ENCODE measurements at places on chromosomes 16 and 17.

DNA sequence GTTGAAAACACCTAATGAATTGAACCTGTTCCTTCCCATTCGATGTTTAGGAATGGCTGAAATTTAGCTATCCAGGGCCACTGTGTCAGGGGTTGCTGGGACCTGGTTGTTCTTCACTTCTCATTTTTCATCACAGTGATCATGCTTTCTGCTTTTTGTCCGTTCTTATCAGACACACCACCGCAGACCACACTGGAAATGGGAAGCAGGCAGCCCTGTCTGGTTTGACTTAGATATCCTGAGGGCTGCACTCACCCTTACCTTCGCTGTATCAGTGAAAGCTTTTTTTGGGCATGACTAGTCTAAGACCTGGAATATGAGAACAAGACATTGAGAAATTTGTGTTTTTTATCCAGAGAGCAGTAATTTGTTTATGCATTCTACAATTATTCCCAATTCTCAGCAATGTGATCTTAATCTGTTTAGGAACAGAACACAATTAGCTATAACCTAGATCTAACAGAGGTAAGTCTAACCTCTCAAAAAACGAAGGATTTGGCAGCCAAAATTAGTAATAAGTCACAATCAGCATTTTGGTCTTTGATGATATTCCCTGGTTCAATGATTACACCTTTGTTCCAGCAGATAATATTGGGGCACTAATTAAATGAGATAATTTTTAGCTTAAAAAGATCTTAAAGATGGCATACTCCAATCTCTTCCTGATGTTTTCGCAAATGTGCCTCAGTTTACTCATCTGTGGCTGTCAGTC lies 126.0 kb upstream of the GOT2 start:
- no peak for DNase-seq

- DNase-seq, result no peak
Observed at GRCh38 chr17:49495842-49496182, 719 bp downstream of the NGFR start.

DNA sequence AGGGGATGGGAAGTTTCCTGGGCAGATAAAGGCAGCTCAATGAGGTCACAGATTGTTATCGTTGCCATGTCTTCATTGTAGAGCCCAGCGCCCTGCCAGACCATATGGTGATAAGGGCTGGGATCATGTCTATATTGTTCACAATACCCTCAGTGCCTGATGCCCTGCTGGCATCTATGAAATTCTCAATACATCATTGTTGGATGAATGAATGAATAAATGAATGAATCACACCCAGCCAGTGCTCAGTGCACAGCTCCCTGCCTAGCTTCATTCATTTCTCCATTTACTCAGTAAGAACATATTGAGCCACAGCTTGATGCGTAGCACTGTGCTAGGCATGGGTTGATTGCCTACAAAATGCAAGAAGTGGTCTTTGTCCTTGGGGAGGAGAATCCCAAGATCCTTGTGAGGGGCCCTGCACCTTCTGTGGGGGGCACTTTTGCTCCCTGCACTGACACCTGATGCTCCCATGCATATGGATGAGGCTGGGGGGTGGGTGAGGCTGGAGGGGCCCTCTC lies 29.7 kb downstream of the MRC2 start:
- no peak for DNase-seq

DNA sequence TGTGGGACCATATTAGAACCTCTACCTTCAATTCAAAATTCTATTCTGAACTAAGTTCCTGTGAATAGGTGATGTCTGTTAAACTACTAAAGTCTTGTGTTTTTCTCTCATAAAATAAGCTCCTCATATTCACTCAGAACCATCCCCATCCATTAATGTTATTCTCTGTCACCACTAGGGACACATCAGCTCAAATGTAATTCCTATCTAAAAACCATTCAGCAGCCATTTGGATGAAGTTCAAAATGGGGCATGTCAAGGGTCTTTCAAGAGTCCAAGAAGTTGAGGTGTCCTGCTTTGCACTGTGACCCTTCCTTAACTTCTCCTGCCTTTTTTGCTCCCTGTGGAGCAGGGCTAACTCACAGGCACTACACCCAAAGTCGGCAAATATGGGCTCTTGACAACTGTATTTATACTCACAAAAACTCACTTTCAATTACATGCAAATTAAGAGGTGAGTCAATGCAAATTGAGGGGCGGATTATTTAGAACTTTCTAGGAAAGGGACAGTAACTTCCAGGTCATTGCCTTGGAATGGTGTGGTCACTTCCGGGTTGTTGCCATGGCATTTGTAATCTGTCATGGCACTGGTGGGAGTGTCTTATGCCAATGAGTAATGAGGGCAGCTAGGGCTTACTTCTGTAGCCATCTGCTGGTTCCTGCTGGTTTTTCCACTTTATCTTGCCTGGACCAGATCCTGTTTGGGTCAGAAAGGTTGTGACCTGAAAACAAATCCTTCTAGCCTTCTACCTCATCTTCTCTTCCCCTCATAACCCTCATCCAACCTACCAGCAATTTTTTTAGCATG lies 128.2 kb upstream of the COX10 start:
- DNase-seq, result no peak

DNA sequence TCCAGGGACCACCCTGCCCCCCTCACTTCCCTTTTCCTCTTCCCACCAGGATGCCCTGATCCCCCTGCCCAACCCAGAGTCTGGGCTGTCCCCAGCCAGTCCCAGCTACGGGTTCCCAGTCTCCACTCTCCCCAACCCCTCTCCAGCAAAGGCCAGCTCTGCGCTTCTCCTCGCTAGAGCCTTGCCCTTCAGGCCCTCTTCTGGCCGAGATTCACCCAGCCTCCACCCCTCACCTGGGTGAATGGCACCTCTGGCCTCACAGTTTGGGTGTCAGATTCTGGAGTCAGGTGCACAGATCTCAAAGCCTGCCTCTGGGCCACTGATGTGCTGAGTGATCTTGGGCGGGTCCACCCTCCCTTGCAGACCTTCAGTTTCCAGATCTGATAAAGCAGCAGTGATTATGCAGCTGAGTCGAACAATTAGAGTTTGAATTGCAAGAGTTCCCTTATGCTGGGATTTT lies 185.6 kb upstream of the TNRC6C start:
- DNase-seq, result no peak

GRCh38 chr17:3771140-3771539 lies 29.8 kb downstream of the ITGAE start:
- DNase-seq, result no peak

DNA sequence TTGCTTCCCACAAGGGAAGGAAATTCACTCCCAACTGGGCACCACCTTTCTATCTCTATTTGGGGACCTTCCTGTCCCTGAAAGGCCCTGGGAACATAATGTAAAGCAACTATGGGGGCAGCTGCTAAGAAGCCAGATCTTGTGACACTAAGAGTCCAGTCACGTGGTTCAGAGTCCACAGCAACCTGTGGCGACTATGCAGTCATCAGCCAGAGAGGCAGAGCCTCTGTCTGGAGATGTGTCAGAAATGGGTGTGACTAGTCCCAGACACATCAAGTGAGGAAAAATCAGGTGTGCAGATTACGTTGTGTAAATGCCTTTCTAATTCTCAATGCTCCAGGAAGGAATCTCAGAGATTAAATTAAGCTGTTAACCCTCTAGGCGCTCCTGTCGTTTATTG lies 26.6 kb upstream of the SKAP1 start:
- DNase-seq, result no peak

DNA sequence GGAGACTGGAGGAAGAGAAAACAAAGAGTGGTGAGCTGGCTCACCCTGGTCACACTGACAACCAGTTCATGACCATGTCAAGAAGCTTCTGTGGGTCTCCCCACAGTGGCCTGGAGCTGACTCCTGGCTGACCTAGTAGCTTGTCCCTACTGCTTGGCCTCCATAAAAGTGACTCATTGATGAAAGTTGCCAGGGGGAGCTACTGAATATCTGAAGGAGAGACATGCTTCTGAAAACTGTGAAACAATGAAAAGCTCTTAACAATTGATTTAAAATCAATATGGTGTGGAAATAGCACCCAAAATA lies 22.0 kb downstream of the SMPD3 start:
- DNase-seq, result no peak

DNA sequence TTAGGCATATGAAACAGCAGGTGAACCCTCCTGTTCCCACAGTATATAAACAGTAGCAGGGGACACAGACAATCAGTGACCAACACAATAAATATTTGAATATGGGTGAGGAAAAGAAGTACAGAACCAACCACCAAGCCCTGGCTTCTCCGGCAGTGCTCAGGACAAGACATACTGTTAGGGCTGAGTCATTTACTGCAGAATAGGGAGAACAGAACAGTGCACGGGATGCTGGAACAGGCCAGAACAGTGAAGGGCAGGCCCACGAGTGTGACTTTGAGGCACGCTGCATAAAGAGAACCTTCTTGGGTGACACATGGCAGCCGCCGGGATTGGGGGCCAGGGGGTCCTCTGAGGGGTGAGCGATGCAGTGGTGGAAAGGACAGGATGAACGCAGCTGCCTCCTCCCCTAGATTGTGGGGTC lies 160.4 kb downstream of the CMIP start:
- DNase-seq, result no peak

GRCh38 chr17:17681744-17682292 lies 560 bp downstream of the RAI1 start:
- peak; percentile 20 for DNase-seq

DNA sequence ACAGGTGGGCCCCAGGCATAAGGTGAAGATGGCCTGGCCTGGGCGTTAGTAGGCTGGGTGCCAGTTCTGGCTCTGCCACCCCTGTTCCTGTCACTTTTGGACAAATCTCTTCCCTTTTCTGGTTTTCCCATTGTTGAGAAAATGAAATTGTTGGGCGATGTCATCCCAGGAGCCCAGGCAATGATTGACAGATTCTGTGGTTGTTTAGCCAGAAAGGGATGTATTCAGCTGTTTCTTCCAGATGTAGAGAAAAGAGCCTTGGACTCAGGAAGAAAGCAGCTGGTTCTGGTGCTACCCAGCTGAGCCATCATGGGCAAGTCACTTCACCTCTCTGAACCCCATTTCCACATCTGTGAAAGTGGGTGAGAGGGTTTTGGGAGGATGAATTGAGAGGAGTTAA lies 60.1 kb upstream of the MRTFB start:
- DNase-seq, result no peak

GRCh38 chr16:4664538-4665418 lies 28.6 kb upstream of the NUDT16L1 start:
- peak; percentile 68 for DNase-seq

- DNase-seq, result no peak
Observed at GRCh38 chr16:17412221-17412620, 58.5 kb downstream of the XYLT1 start.
